ENCODE measurements at places on chromosomes 6 and 20. TPM values are rescaled to one million over a fixed set of nuclear protein-coding genes. Genes with fewer than 3 reads are reported as not detected.

MMP24OS gene
- total RNA-seq: 4.7 TPM

C20orf144 gene
- total RNA-seq: not detected

SPTLC3 gene
- total RNA-seq: 28.7 TPM

FUCA2 gene
- 69.0 TPM for total RNA-seq

COL19A1 gene
- total RNA-seq: not detected

NDRG3 gene
- total RNA-seq: 59.5 TPM

BMP6 gene
- total RNA-seq: 0.74 TPM

IPCEF1 gene
- not detected for total RNA-seq

LY6G6D gene
- total RNA-seq: not detected

CALHM5 gene
- total RNA-seq: 0.81 TPM

PROKR2 gene
- not detected for total RNA-seq

- no peak for DNase-seq
These were observed 1847.3 kb upstream of the DEFB115 start for GRCh38 chr20:29409833-29410805.

DNA sequence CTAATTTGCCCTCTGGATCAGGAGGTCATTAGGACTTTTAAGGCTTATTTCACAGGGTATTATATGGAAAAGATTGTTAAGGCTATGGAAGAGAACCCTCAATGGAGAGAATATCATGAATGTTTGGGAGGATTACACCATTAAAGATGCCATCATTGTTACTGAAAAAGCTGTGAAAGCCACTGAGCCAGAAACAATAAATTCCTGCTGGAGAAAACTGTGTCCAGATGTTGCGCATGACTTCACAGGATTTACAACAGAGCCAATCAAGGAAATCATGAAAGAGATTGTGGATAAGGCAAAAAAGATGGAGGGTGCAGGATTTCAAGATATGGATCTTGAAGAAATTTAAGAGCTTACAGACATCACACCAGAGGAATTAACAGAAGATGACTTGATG lies 798.3 kb upstream of the SLC35B3 start:
- DNase-seq: no peak

GRCh38 chr6:43469947-43470346 lies 7.4 kb upstream of the TJAP1 start:
- DNase-seq: no peak

DNA sequence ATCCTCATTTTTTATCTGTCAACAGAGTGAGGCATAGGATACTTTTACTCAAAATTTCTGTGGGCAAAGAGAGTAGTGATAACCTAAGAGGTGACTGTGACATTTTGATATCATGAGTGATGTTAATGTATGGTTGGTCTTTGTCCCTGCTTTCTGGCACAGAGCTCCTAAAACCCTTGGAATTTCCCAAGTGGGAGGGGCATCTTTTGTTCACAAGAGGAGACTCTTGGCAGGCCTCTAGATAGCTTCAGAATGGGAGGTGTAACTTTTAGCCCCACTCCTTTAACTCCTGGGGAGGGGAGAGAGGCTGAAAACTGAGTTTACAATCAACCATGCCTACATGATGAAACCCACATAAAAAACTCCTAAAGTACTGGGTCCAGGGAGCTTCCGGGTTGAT lies 527.8 kb downstream of the RFPL4B start:
- DNase-seq: no peak

GRCh38 chr20:21102603-21103311 lies 3.4 kb downstream of the LINC00237 start:
- no peak for DNase-seq

DNA sequence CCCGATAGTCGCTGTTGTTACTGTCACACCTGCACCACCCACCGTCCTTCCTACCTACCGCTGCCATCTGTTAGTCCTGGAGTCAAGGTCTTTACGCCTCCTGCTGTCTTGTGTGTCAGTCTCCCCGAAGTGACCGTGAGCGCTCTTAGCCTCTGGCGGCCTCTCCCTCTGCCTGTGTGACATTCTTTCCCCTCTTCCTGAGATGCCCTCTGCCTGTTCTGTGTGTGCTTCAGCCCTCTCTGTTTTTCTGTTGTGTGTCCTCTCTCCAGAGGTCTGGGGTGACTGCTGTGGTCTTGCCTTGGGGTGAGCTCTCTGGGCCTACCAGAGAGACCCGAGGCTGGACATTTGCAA lies 54.9 kb downstream of the TCP11 start:
- no peak for DNase-seq

DNA sequence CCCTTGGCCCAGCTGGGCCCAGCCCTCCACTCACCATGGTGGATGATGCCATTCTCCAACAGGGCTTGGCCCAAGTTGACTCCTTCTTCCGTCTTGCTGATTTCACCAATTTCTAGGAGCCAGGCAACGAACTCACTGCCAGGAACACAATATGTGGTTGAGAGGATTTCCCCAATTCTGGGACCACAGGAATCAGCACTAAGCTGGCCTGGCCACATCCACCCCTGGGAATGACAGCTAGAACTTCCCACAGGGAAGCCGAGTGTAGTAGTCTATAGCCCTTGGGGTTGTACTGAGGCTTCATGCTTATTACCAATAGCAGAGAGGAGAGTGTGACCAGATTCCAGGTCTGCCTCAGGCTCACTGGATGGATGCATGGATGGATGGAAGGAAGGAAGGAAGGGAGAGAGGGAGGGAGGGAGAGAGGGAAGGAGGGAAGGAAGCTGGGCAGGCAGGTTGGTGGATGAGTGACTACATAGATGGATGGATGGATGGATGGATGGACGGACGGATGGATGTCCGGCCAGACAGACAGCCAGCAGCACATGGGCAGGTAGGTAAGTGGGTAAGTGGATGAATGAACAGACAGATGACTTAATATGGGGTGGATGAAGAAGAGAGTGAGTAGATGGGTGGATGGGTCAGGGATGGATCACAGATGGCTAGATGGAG lies 146.5 kb downstream of the PREX1 start:
- DNase-seq: no peak

DNA sequence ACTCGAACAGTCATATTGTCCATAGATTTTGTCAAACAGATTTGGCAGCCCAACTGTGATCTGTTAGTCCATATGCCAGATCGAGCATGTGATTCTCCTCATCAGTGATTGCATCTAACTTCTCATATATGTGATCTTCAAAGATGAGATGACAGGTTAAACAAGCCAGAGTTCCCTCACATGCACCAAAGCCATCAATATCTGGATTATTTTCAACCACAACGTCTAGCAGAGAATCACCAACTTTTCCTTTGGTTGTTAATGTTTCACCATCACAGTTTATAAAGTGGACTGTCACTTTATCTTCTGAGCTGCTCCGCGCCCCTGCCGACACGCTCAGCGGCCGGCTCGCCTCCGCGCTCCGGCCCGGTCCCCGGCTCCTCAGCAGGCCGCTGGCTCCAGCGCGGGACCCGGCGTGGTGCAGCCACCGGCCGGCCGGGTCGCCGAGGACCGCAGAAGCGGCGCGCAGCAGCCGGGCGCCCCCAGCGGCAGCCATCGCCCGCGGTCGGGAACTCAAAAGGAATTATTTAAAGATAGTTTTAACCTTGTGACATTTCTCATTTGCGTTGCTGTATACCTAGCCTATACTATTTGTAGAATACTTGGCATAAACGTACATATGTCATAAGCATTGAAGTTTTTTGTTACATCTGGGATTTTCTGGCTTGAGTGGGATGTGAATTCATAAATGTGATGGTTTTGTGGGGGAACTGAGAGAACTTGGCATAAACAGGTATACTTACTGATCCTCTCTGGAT lies 40.1 kb upstream of the DYNLRB1 start:
- DNase-seq: peak; percentile 69

DNA sequence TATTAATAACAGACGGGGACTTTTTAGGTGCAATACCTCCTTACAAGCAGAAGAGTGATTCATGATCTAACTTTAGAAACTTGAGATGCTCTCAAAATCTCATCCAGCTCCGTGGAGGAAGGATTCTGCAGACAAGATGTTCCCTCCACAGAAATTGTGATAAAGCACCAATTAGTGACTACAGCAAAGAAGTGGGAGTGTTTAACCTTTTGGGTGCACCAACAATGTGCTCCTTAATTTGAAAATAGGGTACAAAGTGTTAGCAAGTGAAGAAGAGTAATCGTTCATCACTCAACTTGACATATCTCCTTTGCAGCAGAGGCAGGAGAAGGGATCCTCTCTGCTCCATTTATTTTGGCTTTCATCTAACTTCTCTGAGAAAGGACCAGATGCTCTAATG lies 22.8 kb upstream of the SCP2D1 start:
- no peak for DNase-seq

DNA sequence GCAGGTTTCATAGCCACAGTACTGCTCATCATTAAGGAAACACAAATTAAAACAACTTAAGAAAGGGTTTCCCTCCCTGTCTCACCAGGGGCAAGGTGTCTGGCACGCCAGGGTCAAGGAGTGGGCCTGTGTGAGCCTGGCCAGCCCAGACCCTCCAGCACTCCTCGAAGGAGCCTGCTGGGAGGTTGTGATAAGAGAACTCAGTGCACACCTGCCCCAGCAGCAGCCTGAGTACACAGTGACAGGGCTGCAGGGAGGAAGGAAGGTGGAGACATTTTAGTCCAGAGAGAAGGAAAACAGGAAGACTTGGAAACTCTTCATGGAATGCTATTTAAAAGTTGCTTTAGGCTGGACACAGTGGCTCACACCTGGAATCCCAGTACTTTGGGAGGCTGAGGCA lies 14.1 kb downstream of the NINL start:
- DNase-seq: no peak

DNA sequence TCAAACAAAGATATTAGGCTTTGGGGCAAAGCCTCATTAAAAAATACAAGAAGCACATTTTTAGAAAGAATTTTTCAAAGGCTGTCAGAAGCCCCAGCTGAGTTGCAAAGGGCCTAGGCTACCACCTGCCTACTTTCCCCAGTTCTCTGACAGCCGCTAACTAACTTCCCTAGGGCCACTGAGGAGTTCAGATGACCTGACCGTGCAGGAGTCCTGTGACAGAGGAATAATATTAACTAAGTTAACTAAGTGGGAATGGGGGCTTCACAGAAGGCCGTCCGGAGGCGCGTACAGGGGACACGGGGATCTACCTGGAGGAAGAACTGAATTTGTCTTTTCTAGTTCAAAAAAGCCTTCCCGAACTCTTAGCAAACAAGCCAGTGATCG lies 884 bp downstream of the MCHR2 start:
- DNase-seq: no peak

DNA sequence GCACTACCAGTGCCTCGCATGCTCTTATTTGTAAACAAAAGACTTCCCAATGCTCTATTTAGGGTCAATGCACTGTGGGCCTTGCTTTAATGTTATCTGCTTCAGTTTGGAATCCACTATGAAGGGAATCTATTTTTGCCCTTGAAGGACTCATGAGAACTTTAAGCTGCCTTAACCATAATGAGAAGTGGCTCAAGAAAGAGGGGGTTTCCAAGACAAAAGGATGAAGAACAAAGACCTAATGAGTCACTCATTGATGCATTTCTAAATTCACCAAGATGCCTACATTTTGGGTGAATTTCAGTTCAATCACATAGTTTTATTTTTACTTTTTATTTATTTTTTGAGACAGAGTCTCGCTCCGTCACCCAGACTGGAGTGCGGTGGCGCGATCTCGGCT lies 228.2 kb downstream of the LY86 start:
- no peak for DNase-seq

- DNase-seq: no peak
These were observed 34.9 kb upstream of the MTHFD1L start for GRCh38 chr6:150830439-150831165.

- DNase-seq: no peak
These were observed 80.1 kb downstream of the DLL1 start for GRCh38 chr6:170210651-170211403.

GRCh38 chr6:150229436-150230163 lies 86.8 kb downstream of the PPP1R14C start:
- DNase-seq: peak; percentile 71

- DNase-seq: no peak
These were observed 130.8 kb upstream of the TNFAIP3 start for GRCh38 chr6:137736048-137736818.

- no peak for DNase-seq
These were observed 63.6 kb downstream of the STK4 start for GRCh38 chr20:45029884-45030283.

- DNase-seq: no peak
These were observed 142.5 kb upstream of the PREP start for GRCh38 chr6:105545228-105545920.

DNA sequence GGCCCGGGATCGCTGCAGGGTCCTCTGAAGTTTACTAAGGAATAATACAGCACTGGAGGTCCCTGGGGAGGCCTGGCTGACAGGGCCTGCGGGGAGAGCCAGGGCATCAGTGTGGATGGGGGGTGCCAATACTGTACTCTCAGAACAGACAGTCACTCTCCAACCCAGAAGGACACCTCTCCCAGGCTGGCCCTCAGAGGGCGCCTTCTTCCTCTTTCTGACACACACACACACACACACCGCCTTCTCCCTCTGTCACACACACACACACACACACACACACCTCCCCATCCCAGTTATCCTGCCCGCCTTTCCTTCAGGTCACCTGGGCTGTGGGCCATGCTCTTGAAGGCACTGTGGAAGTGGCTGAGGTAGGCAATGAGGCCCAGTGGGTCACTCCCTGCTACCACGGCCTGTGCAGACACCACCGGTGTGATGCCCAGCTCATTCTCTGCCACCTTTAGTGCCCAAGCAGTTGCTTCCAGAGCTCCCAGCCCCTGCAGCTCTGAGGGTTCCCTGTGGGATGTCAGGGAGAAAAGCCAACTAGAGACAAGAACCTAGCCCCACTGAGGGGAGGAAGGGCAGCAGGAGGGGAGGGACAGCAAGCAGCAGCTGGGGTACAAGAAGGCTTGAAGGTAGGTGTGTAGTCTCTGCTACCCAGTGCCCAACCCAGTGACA lies 7.5 kb downstream of the SMPD2 start:
- DNase-seq: no peak

DNA sequence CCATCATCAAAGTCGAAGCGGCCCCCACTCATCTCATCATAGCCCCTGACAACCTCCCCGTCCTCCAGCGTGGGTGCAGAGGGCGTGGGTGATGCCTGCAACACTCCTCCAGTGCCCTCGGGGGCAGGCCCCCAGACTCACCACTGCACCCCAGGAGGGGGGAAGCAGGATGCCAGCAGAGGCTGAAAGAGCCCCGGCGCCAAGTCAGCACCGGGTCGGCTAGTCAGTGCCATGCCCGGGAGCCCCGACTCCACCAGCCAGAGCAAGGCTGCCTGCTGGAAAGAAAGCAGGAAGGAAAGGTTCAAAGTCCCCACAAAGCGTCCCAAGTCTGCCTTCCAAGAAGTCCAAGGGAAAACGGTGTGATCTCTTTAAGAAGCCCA lies 324 bp downstream of the JPH2 start:
- DNase-seq: peak; percentile 31

DNA sequence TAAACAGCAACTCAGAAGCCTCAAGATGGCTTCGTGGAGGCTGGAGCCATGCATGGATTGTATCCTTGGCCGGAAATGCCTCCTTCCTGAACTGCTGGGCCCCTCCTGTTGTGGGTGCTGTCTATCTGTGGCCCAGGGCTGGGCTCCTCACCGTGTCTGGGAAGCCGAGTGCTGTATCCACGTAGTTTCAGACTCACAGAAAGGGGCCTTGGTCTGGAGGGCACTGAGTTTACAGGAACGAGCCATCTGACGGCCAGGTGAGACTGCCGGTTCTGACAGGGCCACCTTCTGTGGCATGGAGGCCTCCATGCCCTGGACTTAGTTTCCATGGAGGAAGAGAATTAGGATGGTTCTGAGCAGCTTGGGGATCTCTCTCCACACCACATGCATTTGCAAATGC lies 142.2 kb downstream of the ERMARD start:
- DNase-seq: no peak
